ENCODE measurements at places on chromosomes 3 and 15.

- no peak for DNase-seq
These were observed 236.8 kb downstream of the OPA1 start for GRCh38 chr3:193829781-193830180.

DNA sequence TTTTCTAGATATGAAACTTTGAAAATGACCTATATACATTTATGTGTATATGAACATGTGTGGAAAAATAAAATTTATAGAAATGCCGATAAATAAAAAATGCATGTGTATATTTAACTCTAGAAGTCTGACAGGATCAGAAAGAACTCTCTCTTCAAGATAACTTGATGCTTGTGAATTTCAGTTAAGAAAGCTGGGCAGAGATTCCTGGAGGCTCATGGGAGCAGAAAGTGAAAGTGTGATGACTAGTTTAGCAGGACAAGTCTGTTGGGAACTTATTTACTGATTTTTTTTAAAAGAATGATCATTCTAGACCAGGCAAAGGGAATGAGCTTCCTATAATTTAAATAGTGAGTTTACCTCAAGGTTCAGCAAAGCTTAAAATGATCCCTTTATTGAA, 81.5 kb upstream of the KCNAB1 start:
- no peak for DNase-seq

DNA sequence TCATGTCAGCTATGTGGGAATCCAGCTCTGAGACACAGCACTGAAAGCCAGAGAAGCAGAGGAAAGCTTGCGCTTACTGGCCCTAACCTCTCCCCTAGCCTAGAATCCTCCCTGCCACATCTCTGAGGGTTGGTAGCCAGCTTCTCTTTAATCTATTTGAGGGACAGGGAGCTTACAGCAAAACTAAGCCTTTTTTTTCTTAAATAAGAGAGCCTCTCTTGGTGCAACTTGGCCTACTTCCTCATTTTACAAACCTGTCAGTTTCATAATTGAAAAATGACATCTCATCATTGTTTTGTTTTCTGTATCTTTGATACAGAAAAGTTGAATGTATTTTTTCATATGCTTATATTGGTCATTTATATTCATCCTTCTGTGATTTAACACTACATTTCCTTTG, 193.9 kb downstream of the ZNF621 start:
- no peak for DNase-seq

DNA sequence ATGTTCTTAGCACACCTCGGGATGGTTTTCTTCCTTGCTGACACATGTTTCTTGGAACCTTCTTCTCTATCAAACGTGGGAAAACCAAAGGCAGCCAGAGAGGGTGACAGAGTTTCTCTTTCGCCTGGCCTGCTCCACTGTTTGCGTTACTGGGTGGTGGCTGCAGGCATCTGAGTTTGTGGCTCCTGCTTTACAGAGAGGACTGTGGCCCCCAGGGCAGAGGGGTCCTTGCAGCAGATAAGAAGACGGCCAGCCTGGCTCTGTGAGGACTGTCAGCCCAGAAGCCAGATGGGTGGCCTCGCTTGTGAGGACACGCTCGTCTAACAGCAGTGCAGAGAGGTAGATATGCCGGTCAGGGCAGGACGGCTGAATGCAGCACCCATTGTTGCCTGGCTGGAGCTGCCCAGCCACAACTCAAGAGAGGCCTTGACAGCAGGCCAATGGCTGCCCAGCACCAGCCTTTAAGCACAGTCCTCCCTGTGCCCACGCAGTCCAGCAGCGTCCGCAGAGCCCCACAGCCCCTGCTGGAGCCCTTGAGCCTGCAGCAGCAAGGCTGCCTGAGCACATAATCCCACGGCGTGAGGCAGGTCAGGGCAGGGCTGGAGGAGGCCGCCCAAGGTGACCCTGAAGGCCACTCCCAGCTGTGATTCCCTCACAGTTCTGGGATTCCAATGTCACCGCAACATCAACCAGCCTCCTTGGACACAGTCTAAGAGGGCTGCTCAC, 15.0 kb upstream of the SPTBN5 start:
- no peak for DNase-seq

DNA sequence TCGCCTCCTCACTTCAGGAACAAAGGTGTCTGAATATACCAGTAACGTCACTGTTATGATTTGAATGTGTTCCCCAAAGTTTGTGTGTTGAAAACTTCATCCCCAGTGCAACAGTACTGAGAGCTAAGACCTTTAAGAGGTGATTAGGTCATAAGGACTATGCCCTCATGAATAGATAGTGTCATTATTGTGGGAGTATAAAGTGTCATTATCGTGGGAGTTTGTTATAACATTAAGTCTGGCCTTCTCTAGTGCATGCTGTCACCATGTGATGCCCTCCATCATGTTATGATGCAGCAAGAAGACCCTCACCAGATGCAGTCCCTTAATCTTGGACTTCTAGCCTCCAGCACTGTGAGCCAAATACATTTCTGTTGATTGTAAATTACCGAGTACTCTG, 53.7 kb upstream of the TLE3 start:
- no peak for DNase-seq

- DNase-seq: no peak
These were observed 103.2 kb downstream of the CHL1 start for GRCh38 chr3:299590-300301.

DNA sequence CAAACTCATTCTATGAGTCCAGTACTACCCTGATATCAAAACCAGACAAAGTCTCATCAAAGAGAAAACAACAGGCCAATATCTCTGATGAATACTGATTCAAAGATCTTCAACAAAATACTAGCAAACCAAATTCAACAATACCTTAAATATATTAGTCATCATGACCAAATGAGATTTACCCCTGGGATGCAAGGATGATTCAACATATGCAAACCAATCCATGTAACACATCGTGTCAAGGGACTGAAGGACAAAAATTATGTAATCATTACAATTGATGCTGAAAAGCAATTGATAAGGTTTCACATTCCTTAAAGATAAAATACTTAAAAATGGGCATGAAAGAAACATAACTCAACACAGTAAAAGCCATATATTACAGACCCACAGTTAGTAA, 1476.9 kb downstream of the SI start:
- no peak for DNase-seq

GRCh38 chr15:55230051-55230670, 33.4 kb upstream of the RSL24D1 start:
- DNase-seq: no peak

- DNase-seq: no peak
These were observed 29.8 kb downstream of the ZNF592 start for GRCh38 chr15:84778194-84778593.

- DNase-seq: no peak
These were observed 81.8 kb downstream of the USP13 start for GRCh38 chr3:179734497-179735281.

DNA sequence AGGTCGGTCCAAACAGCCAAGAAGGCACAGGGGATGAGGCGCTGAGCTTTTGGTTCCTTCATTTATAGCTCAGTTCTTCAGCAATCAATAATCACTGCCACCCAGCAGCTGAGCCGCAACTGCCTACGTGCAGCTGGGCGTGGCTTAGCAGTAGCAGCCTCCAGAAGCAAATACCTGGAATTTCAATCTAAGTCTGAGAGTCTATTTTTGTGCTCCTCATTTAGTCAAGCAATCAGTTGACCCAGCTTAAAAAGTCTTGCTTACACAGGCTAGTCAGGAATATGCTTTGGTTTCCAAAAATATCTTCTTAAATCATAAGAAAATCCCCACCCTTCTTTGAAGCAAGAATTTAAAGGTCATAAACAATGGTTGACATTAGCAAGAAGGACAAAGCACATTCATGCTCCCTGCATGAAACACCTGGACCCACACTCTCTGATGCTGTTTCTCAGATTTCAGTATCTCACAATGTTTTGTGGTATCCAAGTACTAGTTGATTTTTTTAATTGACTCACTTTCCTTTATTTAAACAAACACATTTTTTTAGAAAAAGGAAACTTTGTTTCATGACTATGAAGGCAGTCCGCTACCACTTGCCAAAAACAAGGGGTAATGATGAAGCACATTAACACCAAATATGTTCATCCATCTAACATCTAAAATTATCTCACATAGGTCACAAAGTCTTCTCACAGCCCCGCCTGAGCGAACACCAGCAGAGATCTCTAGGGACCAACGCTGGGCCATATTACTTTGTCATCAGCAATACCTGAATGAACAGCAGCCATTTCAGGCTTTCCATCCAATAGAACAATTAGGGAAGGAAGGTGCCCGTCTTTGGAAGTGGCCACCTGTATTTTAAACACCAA, 106.1 kb downstream of the OXNAD1 start:
- DNase-seq: no peak

DNA sequence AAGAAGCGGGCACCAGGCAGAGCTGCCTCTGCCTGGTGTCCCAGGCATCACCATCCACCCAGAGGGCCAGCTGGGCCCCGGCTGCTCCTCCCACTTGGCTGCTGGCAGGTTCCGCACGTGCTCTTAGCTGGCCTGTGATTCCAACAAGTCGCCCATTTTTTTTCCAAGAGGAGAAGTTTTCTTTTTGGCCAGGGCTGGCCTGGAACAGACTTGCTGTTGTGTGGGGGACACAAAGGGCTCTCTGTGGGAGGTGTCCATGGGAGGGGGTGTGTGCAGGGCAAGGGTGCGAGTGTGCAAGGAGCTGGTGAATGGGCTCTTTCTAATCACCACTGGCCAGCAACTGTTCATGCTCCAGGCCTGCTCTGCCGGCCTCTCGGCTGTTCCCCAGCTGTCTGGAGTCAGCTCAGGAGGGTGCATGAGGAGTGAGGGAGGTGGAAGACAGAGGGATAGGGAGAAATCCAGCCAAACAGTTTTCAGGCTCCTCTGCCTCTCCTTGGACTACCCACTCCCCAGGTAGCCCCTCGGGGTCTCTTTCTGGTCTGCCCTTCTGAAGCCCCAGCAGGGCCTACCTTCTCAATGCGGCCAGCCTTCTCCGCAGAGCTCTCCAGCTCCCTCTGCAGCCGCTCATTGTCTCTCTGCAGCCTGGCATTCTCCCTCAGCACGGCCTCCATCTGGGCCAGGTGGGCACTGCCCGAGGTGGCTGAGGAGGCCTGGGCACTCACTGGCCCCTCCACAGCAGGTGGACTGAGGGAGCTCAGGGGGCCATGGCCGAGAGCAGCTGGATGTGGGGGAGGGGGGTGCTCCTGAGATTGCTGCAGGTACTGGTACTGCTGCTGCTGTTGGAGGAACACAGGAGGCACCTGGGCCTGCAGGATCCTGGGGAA, 7.1 kb downstream of the AMOTL2 start:
- no peak for DNase-seq

- no peak for DNase-seq
These were observed 25.5 kb upstream of the CP start for GRCh38 chr3:149247008-149247710.
